ENCODE measurements at places on chromosomes 5 and 9. TPM values are rescaled to one million over a fixed set of nuclear protein-coding genes. Genes with fewer than 3 reads are reported as not detected.

GRCh38 chr5:52988335-52989024 lies 672 bp upstream of the ITGA2 start:
- H3K27ac ChIP-seq: no peak overlapping the region
- H3K4me3 ChIP-seq: peak overlapping the region; percentile 62
- DNase-seq: no peak
- H3K4me1 ChIP-seq: peaks cover 11% of the 10 kb centered on the region
- H3K36me3 ChIP-seq: no peaks in the 10 kb centered on the region

C1QTNF3 gene
- 3.3 TPM for total RNA-seq

PCDHB4 gene
- total RNA-seq: 4.1 TPM

GRCh38 chr5:138574744-138575193 lies 432 bp downstream of the HSPA9 start:
- no peaks in the 10 kb centered on the region for H3K27me3 ChIP-seq
- H3K4me3 ChIP-seq: peak overlapping the region; percentile 89
- peaks cover 29% of the 10 kb centered on the region for H3K4me1 ChIP-seq
- H3K27ac ChIP-seq: peak overlapping the region; percentile 100
- DNase-seq: no peak
- peaks cover 34% of the 10 kb centered on the region for H3K36me3 ChIP-seq

PCDHB6 gene
- 1.6 TPM for total RNA-seq

BTNL8 gene
- total RNA-seq: not detected

GRCh38 chr9:137306850-137307254 lies 4.8 kb upstream of the NRARP start:
- H3K27ac ChIP-seq: no peak overlapping the region
- H3K4me1 ChIP-seq: peaks cover 7% of the 10 kb centered on the region
- H3K36me3 ChIP-seq: no peaks in the 10 kb centered on the region
- no peak overlapping the region for H3K4me3 ChIP-seq

DNA sequence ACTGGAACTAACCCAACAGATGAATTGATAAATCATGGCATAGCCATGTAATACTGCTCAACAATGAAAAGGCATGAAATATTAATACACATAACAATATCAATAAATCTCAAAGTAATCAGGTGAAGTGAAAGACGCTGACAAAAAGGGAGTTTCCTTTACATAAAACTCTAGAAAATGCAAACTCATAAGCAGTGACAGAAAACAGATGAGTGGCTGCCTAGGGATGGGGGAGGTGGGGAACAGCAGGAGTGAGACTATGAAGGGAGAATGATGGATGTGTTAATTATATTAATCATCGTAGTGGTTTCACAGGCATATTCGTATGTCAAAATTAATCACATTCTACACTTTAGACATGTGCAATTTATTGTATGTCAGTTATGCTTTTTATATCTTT lies 59.8 kb upstream of the SHC3 start:
- H3K4me1 ChIP-seq: no peaks in the 10 kb centered on the region
- H3K27ac ChIP-seq: no peak overlapping the region
- H3K4me3 ChIP-seq: no peak overlapping the region
- no peak for DNase-seq
- H3K27me3 ChIP-seq: peaks cover 17% of the 10 kb centered on the region

SPAAR gene
- total RNA-seq: 0.56 TPM

DNA sequence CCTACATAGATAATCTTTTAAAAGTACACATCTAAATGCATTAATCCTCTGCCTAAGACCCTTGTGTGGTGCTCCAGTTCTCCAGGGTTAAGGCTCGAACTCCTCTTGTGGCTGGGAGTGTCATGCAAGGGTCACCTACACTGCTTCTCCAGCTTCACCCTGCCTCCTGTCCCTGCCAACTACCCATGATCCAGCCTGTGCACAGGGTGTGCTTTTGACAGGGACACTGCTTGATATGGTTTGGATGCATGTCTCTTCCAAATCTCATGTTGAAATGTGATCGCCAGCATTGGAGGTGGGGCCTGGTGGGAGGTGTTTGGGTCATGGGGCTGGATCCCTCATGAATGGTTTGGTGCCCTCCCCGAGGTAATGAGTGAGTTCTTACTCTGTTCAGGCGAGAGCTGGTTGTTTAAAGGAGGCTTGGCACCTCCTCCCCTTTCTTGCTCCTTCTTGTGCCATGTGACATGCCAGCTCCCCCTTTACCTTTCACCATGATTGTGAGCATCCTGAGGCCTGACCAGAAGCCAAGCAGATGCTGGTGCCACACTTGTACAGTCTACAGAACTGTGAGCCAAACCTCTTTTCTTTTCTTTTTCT lies 48.5 kb downstream of the SLC22A5 start:
- H3K36me3 ChIP-seq: peaks cover 6% of the 10 kb centered on the region
- no peak for DNase-seq
- H3K4me3 ChIP-seq: no peak overlapping the region
- H3K27me3 ChIP-seq: no peaks in the 10 kb centered on the region
- peak overlapping the region; percentile 68 for H3K27ac ChIP-seq
- H3K4me1 ChIP-seq: peaks cover 85% of the 10 kb centered on the region

ST8SIA4 gene
- total RNA-seq: not detected

- no peak for DNase-seq
- no peak overlapping the region for H3K27ac ChIP-seq
- H3K4me1 ChIP-seq: peaks cover under 1% of the 10 kb centered on the region
- peaks cover 28% of the 10 kb centered on the region for H3K36me3 ChIP-seq
Observed at GRCh38 chr9:93648836-93649235, 72.5 kb downstream of the PHF2 start.

DNA sequence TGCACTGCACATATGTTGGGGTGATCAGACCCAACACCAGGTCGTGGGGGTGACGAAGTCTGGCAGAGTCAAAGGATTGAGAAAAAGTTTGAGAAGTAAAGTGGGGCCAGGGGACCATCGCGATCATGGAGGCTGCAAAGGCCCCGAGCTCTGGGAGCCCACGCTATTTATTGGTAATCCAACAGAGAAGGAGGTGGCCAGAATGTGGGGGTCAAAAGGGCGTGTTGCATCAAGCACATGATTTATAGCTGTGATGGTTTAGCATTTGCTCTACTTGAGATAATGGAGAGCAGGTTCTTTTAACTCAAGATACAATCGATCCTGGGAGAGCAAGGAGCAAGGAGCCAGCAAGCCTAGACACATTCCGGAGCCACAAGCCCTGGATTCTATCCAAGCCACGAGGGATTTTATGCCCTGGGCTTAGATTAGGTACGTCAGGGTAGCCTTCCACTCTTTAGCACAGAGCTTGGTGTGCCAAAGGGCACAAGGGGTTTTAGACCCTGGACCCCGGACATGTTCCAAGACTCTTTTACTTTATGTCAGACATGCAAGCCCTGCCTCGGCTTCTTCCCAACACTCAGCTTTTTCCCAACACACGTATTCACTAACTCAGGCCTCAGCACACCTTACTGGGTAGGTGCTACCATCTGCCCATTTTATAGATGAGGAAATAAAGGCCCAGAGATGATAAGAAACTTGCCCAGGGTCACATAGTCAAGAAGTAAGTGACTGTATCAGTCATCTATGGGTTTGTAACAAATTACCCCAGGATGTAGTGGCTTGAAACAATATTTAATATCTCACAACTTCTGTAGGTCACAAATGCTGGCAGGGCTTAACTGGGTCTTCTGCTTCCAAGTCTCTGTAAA lies 39.5 kb downstream of the NSUN2 start:
- peaks cover 23% of the 10 kb centered on the region for H3K36me3 ChIP-seq
- H3K4me1 ChIP-seq: no peaks in the 10 kb centered on the region
- H3K27me3 ChIP-seq: peaks cover 21% of the 10 kb centered on the region
- H3K4me3 ChIP-seq: no peak overlapping the region

GRCh38 chr5:134464988-134465815 lies 53.5 kb upstream of the CDKN2AIPNL start:
- H3K27ac ChIP-seq: peak overlapping the region; percentile 96
- DNase-seq: no peak
- H3K4me3 ChIP-seq: no peak overlapping the region
- peaks cover 27% of the 10 kb centered on the region for H3K4me1 ChIP-seq
- H3K27me3 ChIP-seq: no peaks in the 10 kb centered on the region
- H3K36me3 ChIP-seq: no peaks in the 10 kb centered on the region

FOXD4L5 gene
- 0.16 TPM for total RNA-seq

DNA sequence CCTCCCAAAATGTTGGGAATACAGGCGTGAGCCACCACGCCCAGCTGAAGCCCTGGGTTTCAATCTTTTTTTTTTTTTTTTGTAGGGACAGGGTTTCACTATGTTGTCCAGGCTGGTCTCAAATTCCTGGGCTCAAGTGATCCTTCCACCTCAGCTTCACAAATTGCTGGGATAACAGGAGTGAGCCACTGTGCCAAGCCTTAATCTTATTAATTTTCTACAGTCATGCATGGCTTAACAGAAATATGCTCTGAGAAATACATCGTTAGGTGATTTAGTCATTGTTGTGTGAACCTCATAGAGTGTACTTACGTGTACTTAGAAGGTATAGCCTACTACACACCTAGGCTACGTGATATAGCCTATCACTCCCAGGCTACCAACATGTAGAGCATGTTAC lies 31.0 kb downstream of the GLDC start:
- no peaks in the 10 kb centered on the region for H3K36me3 ChIP-seq
- H3K4me3 ChIP-seq: no peak overlapping the region
- peaks cover 38% of the 10 kb centered on the region for H3K27me3 ChIP-seq
- H3K27ac ChIP-seq: no peak overlapping the region

DNA sequence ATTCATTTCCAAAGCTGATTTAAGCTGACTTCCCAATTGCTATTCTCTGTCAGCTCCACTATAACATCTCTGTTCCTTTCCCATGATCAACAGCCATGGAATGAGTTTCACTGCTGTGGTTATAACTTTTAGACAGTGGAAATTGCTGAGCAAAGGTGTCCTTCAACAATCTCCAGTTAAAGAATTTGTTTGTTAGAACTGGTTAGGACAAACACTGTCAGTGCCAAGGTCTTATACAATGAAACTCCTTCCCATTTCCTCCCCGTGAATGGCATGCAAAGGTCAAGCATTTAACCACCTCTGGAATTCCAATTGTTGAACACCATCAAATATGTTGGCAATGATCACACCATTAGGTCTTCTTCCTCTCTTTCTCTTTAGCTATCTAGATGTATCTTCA lies 45.7 kb upstream of the GHR start:
- no peak overlapping the region for H3K4me3 ChIP-seq
- H3K27me3 ChIP-seq: no peaks in the 10 kb centered on the region
- no peaks in the 10 kb centered on the region for H3K36me3 ChIP-seq
- H3K4me1 ChIP-seq: no peaks in the 10 kb centered on the region
- no peak for DNase-seq

DNA sequence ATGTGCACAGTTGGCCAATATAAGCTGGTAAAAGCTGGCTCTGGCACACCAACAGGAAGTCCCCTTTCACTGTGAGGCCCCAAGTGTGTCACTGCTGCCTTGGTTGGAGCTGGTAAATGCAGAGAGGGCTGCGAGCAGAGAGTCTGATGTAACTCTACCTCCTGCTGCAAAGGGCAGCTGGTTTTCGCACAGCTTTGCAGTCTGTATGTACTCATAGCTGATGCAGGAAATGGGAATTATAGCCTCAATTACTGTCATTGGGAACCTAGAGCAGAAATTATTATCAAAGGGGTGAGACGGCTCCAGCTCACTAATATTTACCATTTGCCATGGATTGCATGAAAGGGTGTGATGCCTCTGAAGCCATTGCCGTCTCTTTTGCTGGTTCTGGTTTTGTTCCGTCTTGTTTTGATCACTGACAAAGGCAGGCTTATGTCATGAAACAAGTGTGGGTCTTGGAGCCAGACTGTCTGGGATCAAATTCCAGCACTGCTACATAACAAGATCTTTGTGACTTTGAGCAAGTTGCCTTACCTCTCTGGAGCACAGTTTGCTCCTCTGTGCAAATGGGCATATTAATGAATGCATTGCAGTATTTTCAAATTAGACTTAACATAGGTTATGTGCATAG lies 124.3 kb upstream of the SLC25A48 start:
- no peak overlapping the region for H3K27ac ChIP-seq
- no peak overlapping the region for H3K4me3 ChIP-seq
- peaks cover 7% of the 10 kb centered on the region for H3K4me1 ChIP-seq

GRCh38 chr5:31021181-31021624 lies 172.3 kb upstream of the CDH6 start:
- H3K4me3 ChIP-seq: no peak overlapping the region
- H3K27me3 ChIP-seq: no peaks in the 10 kb centered on the region
- no peaks in the 10 kb centered on the region for H3K36me3 ChIP-seq

TCF7 gene
- total RNA-seq: 0.57 TPM

GPR150 gene
- 0.16 TPM for total RNA-seq

DNA sequence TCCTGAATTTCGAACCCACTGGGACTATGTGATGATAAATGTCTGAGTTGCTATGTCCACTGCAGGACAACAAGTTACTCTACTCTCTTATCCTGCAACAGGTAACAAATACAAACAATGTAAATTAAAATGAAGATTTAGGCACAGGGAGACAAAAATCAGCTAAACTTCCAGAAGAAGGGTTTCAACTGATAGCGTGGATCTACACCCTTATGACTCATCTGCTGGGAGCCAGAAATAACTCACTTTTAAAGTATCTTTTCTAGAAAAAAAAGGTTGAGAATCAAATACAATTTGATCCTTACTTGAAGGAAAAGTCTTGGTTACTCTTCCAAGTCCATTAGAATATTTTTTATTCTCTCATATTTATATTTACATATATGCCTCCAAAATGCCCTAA lies 21.4 kb downstream of the PJA2 start:
- DNase-seq: no peak
- no peak overlapping the region for H3K27ac ChIP-seq
- peaks cover 38% of the 10 kb centered on the region for H3K4me1 ChIP-seq
- H3K4me3 ChIP-seq: no peak overlapping the region

VAV2 gene
- 21.5 TPM for total RNA-seq

GRCh38 chr5:159838551-159839222 lies 77.6 kb upstream of the ADRA1B start:
- H3K4me3 ChIP-seq: no peak overlapping the region
- H3K4me1 ChIP-seq: no peaks in the 10 kb centered on the region
- no peak overlapping the region for H3K27ac ChIP-seq
- DNase-seq: no peak

DNA sequence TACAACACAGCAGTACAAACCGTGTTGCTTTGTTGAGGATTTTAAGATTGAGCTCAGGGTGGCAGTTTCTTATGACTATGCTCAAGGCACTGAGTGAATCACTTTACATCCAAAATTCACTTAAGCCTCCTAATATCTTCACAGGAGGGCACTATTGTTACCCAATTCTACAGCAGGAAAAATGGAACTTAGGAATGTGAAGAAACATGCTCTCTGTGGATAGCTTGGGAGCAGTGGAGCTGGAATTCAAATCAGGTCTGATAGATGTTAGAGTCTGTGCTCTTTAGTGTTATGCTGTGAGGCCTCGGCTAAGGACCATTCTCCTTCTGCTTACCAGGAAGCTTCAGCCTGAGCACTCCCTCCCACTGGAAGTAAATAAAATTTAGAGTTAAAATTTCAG lies 18.7 kb upstream of the HMHB1 start:
- H3K4me1 ChIP-seq: peaks cover 12% of the 10 kb centered on the region
- H3K36me3 ChIP-seq: no peaks in the 10 kb centered on the region
- H3K4me3 ChIP-seq: no peak overlapping the region
- H3K27ac ChIP-seq: no peak overlapping the region
- no peak for DNase-seq

- H3K36me3 ChIP-seq: no peaks in the 10 kb centered on the region
- peaks cover 24% of the 10 kb centered on the region for H3K4me1 ChIP-seq
- no peak overlapping the region for H3K4me3 ChIP-seq
- DNase-seq: no peak
- H3K27me3 ChIP-seq: no peaks in the 10 kb centered on the region
Observed at GRCh38 chr5:93130624-93131490, 450.2 kb downstream of the NR2F1-AS1 start.

Data from osteocyte (in vitro differentiated cells).